ENCODE measurements at places on chromosomes 3 and 15. TPM values are rescaled to one million over a fixed set of nuclear protein-coding genes. Genes with fewer than 3 reads are reported as not detected.

EFL1 gene
- 9.5 TPM for total RNA-seq

CA12 gene
- total RNA-seq = not detected

- no peak for DNase-seq
Measured at GRCh38 chr3:194262176-194262924, 88.8 kb downstream of the CPN2 start.

DNA sequence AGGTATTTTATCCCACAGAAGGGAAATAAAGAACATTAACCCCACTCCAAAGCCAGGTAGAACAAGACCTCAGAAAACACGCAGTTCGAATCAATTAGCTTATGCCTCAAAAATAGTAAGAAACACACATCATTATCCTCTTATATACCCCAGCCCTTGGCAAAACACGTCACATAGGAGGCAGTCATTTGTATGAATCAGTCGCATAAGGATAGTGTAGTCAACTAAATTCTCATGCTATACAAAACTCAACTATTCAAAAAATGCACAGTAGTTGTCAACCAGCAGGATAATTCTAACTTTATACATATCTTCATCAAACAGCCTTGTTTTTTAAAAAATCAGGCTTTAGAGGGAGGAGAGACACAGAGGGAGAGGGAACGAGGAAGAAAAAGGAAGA lies 298.4 kb downstream of the FOXP1 start:
- DNase-seq = no peak

- DNase-seq = no peak
Measured at GRCh38 chr15:78841376-78841706, 30.1 kb upstream of the ADAMTS7 start.

- no peak for DNase-seq
Measured at GRCh38 chr15:71333136-71333700, 217.9 kb downstream of the THSD4 start.

GRCh38 chr3:2578560-2578959 lies 479.9 kb downstream of the CNTN4 start:
- DNase-seq = no peak
